ENCODE measurements at places on chromosomes 5 and 9.

GRCh38 chr9:110073356-110073905 is 134.5 kb downstream of the C9orf152 start:
- DNase-seq, result no peak

- DNase-seq, result no peak
These were observed 8.5 kb downstream of the KLF4 start for GRCh38 chr9:107481035-107481434.

DNA sequence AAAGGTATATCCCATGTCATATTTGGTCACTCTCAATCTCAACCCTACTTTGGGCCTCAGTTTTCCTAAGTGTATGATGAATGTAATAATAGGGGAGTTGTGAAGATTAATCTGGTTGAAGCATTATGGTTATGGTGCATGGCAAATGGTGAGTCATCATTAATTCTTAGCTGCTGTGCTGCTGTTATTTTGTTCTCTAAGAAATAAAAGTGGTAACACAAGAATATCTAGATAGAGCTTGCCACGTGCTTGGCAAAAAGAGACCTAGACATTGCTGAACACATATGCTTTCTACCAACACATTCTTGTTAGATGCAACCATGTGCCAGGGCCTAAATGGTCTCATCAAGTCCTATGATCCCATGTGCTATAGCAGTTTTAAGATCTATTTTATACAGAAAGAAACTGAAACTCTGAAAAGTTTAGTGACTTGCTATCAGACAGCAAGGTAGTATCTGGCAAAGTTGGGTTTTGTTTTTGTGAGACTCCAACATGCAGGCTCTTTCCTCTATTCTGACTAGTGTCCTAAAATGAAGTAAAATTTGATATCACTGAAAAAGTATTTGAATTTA is 699.9 kb upstream of the MEF2C start:
- DNase-seq, result no peak

GRCh38 chr9:131320031-131320685 is 30.6 kb downstream of the PLPP7 start:
- no peak for DNase-seq

GRCh38 chr5:67105270-67105669 is 91.3 kb downstream of the CD180 start:
- DNase-seq, result no peak
